T-helper 2 cell (primary cell): ENCODE measurements at places on chromosomes 7 and 10.

DNA sequence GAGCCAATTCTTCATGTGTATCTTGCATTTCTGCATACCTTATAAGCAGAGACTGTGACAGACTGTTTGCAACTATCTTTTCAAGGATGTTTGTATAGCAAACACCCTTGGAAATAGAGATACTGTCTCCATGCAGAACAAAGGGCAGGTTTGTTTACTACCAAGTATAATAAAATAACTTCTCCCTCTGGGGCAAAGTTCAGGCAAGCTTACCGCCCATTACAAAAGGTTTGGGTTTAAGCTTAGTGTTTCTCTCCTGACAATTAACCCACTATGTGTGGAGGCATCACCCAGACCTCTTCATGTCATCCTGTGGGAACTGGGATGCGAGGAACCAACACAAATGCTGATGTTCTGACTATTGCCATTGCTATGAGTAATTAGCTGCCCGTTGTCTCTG, 479.1 kb upstream of the ZMIZ1 start:
- no peak for DNase-seq

DNA sequence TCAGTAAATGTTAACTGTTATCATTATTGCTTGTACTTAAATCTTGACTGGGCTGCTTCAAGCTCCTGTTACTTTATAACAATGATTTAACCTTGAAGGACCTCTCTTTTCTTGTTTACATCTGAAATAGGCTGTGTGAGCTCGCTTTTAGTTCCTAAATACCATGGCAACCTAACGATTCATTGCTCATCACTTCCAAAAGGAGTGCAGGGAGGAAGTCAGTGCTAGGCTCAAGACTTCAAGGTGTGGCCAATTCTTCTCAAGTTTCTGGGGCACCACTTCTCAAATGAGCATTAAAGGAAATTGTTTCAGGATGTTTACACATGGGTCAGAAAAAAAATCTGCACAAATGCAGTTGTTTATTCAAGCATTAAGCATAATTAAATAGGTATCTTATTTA, 284.2 kb downstream of the MTERF1 start:
- no peak for DNase-seq

GRCh38 chr10:132738454-132739224, 47.3 kb downstream of the NKX6-2 start:
- DNase-seq: no peak

- DNase-seq: peak; percentile 13
Observed at GRCh38 chr10:18312374-18313139, 172.3 kb downstream of the CACNB2 start.

GRCh38 chr7:1557006-1557405, 1.0 kb upstream of the TMEM184A start:
- DNase-seq: no peak

- DNase-seq: no peak
Observed at GRCh38 chr10:22613011-22613410, 101.4 kb downstream of the PIP4K2A start.

- no peak for DNase-seq
Observed at GRCh38 chr10:59967079-59967478, 60.7 kb upstream of the CCDC6 start.
